ENCODE measurements at places on chromosomes 4 and X.

- peak; percentile 34 for DNase-seq
These were observed 545 bp downstream of the DOCK11 start for GRCh38 chrX:118495958-118496762.

DNA sequence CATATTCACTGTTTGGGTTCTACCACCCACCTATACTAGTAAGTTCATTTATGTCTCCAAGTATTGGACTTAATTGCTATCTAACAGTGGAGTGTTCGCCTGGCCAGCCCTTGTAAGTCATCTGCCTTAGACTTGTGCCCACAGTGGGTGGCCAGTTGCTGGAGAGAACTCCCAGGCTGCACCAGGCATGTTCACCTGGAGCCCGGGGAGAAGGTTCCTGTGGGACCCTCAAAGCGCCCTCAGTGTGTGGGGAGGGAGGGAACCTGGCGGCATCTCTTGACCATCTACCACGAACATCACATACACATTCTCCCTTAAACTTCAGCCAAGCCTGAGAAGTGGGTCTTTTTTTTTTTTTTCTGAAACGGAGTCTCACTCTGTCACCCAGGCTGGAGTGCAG lies 138.1 kb downstream of the CPZ start:
- DNase-seq: no peak

GRCh38 chr4:158046345-158046744 lies 126.5 kb downstream of the GASK1B start:
- no peak for DNase-seq

DNA sequence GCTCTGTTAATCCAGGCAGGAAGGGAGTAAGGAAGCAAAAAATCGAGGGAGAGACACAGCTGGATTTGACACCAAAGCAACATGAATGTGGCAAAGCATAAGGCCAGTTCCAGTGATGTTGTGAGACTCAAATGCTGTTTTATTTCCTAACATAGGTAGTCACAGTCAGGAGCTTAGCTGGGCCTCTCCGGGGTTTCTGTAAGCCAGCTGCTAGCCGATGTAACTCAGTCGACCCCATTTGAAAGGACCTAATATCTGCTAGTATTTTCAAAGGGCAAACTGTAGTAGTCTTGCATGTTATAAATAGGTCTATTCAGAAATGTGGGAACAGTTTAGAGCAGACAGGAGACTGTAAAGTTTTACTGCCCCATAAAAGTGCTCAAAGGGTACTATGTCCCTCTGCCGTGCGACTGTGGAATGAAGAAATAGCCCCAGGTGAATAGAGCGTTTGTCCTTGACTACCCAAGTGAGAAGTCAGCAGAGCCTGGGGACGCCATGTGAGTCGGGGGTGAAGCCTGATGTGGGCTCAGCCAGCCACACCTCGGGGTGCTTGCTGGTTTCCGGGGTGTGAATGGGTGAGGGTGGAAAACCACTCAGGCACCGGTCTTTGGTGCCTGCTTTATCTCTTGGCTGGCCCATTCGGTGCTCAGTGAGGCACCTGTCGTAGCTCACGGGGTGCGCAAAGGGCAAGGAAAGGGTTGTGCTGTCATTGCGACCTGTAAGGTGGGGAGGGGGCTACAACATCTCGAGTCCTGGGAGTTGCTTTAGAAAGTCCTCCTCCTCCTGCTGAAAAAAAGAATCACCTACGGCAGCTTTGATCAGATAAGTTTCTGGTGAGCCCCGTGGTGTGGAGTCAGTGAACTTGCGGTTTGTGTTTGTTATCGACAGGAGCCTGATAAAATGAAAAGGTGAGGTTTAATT lies 745 bp downstream of the TRIM2 start:
- no peak for DNase-seq

DNA sequence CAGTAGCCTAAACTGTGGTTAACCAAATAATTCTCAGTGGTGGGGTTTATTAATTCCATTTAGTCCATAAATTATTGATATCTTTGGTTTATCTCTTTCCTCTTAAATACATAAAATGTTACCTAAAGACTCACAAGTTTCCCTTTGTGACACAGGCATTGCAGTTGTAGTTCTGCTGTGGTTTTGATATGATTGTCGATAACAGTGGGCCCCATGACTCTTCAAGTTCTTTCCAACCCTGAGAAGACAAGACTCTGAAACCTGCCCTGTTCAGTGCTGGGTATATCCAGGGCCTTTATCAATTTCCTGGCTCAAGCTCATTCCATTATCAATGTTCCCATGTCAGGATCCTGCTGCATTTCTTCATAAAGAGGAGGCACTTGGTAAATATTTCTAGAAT lies 117.9 kb upstream of the TBC1D9 start:
- DNase-seq: no peak

All from NCI-H1092 treated with DMSO at 0.1 percent for 48 hours (cell line).